ENCODE measurements at places on chromosomes 16 and 17.
A peak's percentile ranks its signal among the peaks of the same experiment; 100 is the strongest.

- no peak for DNase-seq
Observed at GRCh38 chr16:80100846-80101451, 439.8 kb upstream of the DYNLRB2 start.

- no peak for DNase-seq
Observed at GRCh38 chr17:70120425-70120824, 45.4 kb downstream of the KCNJ16 start.

DNA sequence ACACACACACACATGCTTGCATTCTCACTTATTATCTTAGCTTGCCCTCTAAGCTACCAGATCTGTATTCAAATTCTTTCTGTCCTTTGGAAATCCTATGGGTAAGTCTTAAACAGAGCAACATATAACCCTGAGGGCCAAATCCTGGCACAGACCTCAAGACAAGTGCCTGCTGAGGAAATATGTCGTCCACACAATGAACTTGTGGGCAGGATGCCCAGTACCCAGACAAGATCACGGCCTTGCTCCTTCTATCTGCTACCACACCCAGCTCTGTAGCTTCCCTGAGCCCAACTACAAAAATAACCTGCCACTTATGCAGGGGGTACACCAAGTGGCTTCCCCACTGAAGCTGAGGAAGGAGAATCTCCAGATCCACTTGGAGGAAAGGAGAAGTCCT, 37.3 kb upstream of the FA2H start:
- no peak for DNase-seq

DNA sequence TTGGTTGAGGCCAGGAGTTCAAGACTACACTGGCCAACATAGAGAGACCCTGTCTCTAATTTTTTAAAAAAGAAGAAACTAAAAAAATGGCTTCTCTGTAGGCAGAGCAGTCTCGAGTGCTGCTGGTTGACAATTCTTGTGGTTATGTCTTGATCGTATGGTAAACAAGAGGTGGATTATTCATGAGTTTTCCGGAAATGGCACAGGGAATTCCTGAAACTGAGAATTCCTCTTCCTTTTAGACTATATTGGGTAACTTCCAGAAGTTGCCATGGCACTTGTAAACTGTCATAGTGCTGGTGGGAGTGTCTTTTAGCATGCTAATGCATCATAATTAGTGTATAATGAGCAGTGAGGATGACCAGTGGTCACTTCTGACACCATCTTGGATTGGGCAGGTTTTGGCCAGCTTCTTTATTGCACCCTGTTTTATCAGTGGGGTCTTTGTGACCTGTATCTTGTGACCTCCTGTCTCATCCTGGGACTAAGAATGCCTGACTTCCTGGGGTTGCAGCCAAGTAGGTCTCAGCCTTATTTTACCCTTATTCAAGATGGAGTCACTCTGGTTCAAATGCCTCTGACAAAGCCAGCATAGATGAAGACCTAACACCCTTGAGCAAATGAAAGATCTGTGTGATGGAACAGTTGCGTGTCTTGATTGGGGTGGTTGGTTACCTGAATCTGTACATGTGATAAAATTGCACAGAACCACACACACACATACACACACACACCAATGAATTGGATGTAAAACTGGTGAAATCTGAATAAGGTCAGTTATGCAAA, 30.2 kb downstream of the BMERB1 start:
- DNase-seq: no peak

GRCh38 chr17:16906680-16907079, 65.2 kb downstream of the TNFRSF13B start:
- peak; percentile 43 for DNase-seq

DNA sequence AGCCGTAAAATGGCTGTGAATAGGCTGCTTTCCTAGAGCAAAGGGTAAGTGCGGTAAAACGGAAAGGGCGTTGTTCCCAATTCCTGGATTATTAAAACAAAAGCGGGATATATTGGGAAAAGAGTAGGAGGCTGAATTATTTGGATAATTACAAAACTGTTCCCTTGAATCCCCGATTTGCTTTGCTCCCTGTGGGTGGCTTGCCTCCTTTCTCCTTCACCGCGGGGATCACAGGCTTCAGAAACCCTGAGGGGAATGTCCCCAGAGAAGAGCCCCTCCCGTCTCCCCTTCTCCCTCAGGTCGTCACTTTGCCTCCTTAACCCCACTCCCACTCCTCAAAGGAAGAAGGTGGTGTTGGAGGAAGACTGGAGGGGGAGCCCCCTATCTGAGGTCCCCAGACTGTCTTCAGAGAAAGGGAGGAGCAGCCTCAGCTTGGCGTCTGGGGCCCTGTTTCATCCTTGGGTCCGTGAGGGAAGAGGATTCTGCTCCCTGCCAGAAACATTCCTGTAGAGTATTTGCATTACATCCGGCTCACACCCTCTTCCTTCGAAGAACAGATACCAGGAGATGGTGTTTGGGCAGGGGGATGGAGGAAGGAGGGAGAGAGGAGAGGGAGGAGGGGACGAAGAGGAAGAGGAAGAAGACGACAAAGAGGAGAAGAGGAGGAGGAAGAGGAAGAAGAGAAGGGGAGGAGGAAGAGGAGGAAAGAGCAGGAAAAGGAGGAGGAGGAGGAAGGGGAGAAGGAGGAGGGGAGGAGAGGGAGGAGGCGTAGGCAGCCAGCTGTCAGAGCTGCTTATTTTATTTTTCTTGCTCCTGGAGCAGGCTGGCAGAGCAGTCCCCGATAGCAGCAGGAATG, 31.8 kb downstream of the MRM1 start:
- no peak for DNase-seq
